NCI-H2081 treated with DMSO at 0.1 percent for 48 hours (cell line): ENCODE measurements at places on chromosomes 4 and X.

DNA sequence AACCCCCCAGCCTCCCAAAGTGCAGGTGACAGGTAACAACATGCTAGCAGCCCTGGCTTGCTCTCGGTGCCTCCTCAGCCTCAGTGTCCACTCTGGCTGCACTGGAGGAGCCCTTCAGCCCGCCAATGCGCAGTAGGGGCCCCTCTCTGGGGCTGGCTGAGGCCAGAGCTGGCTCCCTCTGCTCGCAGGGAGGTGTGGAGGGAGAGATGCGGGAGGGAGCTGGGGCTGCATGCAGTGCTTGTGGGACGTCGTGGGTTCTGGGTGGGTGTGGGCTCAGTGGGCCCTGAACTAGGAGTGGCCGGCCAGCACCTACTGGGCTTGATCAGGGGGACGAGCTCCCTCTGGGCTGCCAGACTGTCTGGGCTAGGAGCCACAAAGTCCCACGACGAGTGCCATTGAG, 14.4 kb downstream of the C4orf46 start:
- no peak for DNase-seq

DNA sequence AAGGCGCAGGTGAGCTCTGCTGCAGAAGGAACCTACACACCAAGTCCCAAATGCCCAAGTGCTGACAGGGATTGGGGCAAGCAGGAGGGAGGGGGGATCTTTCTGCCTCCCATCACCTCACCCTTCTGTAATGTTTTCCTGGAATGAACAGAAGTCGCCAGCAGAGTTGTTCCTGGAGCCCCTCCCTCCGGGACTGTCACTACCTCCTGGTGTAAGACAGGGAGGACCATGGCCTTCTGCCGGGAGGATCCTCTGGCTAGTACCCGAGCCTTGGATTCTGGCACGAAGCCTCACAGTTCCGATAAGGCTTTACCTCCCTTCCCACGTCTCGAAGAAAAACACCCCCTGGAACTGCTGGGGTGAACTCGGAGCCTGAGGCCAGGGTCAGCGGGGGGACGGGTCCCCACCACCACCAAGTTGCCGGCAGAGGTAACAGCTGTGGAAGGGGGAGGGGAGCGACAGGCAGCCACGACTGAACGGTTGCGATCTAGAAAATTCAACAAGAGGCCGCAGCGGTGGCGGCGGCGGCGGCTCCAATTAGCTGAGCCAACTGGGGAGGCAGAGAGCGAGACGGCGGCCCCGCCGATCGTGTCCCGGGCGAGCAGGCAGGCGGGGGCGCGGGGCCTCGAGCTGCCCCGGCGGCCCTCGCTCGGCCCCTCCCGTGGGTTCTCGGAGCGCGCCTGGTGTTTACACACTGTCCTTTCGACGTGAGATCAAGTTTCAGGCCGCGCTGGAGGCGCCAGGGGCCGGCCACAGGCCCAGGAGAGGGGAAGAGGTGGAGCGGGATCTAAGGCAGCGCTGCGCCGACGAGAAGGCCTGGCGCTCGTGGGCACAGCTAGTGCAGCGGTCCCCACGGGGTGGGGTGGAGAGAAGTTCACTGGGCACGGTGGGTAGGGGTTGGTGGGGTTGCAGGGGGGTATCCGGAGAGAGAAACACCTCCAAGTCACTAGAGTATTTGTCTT, 53.7 kb upstream of the BCOR start:
- DNase-seq, result no peak

DNA sequence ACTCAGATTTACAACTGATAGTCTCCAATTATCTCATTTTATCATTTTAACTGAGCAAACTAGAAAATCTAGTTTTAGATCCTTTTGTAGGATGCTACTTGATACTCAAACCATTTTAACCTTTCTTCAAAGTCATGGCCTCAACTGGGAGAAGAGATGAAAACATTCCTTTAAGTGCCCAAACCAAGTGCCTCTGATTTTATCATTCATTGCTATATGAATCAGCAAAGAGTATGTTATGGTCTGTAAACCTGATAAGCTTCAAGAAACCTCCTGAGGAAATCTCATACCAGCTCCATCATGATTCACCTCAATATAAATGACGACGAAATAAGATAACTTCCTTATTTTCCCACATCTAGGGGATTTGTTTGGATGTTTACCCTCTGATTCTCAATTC, 119.9 kb downstream of the FAM13A start:
- DNase-seq, result no peak

DNA sequence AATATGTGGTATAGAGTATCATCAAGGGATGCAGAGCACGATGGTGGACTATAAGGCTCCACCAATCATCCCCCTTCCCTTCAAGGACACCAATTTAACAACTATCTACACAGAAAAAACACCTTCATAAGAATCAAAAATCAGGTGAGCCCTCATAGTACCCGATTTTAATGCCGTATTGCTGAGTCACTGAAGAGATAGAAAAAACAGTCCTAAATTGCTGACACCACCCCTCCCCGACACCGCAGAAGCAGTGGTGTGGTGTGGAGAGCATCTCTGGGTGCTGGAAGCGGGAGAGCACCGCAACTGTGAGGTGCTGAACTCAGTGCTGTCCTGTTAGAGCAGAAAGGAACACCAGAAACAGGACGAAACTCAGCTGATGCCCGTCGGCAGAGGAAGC, 49.3 kb downstream of the ABCB7 start:
- DNase-seq, result no peak

GRCh38 chr4:158053086-158053485, 119.7 kb downstream of the GASK1B start:
- DNase-seq, result no peak

- DNase-seq, result no peak
Observed at GRCh38 chr4:96356591-96357370, 516.9 kb downstream of the PDHA2 start.

DNA sequence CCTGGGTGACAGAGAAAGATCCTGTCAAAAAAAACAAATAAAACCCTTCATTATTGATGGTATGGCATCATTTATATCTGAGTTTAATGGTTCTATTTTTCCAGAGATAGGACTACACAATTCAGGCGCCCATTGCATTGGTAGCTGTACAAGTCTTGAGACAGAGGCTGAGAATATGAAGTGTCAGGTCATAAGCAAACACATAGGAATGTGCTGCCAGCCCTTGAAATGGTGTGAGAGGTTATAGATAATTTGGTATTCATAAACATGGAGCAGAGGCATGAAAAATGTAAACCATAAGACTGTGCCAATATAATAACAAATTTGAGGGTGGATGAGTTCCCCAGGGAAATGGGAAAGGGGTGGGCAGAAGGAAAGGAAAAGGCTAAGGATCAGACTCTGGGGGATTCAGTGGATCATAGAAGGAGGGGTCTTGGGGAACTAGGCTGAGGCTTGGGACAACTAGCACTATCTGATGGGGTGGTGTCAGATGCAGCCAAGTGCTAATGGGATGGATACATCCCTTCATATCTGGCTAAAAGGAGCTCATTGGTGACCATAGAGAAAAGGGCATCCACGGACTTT, 50.8 kb downstream of the MAOA start:
- DNase-seq, result no peak
